ENCODE measurements at places on chromosomes 11 and 22.

DNA sequence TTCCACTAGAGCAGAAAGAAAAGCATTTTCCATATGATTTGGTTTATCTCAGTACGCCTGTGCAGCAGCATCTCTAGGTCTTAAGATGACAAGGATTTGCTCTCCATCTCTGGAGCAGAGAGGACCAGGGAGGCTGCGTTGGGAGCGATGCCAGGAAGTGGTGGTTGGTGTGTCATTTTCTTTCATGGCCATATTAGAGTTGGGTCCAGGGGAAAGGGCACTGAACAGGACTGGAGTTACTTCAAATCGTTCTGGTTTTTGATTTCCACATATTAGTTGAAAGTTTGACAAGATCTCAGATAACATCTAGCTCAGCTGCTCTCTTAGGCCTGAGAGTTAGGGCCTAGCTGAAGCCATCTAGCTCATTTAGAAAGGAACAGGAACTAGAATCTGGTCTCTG lies 157.7 kb downstream of the ADAMTS15 start:
- DNase-seq = no peak

DNA sequence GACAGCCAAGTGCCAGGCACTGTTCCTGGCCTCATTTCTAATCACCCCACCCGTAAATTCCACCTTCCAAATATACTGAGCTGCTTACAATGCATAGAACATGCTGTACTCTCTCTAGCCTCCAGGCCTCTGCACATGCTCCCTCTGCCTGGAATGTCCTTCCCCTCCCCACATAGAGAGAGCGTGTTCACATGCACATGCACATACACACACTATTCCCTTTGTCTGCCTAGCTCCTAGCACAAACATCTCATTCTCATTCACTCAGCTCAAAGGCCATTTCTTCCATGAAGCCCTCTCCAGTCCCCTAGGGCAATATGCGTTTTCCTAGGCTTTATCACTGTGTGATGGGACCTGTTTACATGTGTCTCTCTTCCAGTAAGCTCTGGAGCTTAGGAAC lies 144.6 kb downstream of the WT1 start:
- no peak for DNase-seq

GRCh38 chr11:72764503-72764902 lies 12.3 kb upstream of the ARAP1 start:
- DNase-seq = no peak

- no peak for DNase-seq
Observed at GRCh38 chr11:13338427-13339069, 61.0 kb downstream of the BMAL1 start.

GRCh38 chr11:66892911-66893310 lies 36.0 kb downstream of the LRFN4 start:
- DNase-seq = no peak

DNA sequence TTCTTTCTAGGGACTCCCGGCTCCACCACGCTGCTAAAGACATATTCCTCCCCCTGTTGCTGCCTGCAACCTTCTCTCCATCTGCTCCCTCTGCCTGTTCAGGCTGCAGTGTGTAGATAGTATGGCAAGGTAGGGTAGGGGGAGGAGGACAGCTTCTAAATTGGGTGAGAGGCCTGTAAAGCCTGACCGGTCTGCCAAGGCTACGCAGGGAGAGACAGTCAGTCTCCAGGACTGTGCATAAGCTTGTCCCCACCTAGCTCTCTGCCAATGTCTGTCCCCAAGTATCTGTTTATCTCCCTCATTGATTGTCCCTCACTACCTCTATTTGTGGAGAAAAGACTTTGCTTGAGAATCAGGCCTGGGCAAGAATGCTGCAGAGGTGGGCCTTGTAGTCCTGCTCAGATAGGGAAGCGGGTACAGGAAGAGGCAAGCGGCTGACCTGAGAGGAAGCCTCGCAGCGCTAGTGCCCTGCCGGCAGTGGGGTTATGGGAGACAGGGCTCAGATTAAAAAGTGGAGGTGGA lies 871 bp upstream of the SEZ6L start:
- DNase-seq = no peak

GRCh38 chr11:126538071-126538470 lies 182.6 kb downstream of the ST3GAL4 start:
- DNase-seq = no peak

All from erythroblast (primary cell).